Memory B cell (primary cell): ENCODE measurements at places on chromosomes 12 and 14.
A peak's percentile ranks its signal among the peaks of the same experiment; 100 is the strongest.

DNA sequence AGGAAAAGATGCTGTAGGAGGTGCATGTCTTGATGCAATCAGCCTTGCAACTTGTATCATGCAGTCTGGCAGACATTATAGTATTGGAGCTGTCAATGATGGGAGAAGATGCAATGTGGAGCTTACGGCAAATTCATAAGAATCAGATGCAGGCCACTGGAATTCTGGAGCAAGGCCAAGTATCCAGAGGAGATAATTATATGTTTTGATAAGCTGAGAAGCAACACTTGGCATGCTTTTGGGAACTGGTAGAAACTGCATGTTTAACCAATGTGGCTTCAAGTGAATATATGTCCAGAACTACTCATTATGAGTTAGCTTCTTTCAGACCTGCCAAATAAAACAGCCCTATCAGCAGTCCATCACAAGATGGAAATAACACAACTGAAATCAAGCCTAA is 249.1 kb upstream of the PPFIA2 start:
- H3K4me3 ChIP-seq, result no peak overlapping the region
- no peak overlapping the region for H3K27ac ChIP-seq
- no peaks in the 10 kb centered on the region for H3K4me1 ChIP-seq
- H3K27me3 ChIP-seq, result no peaks in the 10 kb centered on the region

- no peaks in the 10 kb centered on the region for H3K36me3 ChIP-seq
- no peaks in the 10 kb centered on the region for H3K4me1 ChIP-seq
- H3K27me3 ChIP-seq, result peaks cover 4% of the 10 kb centered on the region
- no peak for DNase-seq
Measured at GRCh38 chr14:78588906-78589305, 418.7 kb downstream of the NRXN3 start.

- no peak overlapping the region for H3K27ac ChIP-seq
- no peaks in the 10 kb centered on the region for H3K27me3 ChIP-seq
- no peak overlapping the region for H3K4me3 ChIP-seq
- no peak for DNase-seq
- H3K4me1 ChIP-seq, result peaks cover 28% of the 10 kb centered on the region
Measured at GRCh38 chr14:72559202-72559601, 334.7 kb downstream of the DPF3 start.

DNA sequence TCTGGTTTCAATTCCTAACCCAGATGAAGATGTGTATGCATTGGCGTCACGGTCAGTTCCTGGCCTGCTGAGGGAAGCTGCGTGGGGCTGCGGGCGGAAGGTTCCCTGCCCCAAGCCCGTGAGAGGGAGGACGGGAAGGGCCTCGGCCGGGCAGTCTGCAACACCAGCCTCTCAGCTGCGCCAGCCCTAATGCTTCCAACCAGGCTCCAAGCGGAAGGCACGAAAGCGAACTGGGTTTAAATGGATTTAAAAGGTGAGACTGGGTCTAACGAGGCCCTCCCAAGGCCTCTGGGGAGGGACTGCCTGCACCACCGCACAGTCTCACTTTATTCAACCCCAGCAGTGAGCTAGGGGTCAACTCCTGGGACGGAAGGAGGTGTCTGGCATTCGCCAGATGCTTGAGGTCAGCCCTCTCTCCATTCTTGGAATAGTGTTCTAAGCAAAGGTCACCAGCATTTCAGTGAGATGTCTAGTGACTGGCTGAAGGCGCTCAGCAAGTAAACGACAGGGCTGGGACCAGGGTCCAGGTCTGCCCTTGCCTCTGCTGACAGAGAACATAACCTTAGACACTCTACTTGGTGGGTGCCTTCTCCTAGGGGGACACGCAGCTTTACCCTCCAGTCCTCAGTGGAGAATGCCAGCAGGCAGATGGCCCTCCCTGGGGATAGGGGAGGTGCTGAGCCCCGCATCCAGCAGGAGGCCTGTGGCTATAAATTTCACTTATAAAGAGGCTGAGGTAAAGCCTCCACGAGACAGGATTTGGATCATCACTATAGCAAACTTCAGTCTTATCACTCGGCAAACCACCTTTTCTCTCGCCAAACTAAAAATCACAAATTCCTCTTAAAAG is 92.2 kb downstream of the PIWIL1 start:
- H3K36me3 ChIP-seq, result no peaks in the 10 kb centered on the region
- no peaks in the 10 kb centered on the region for H3K4me1 ChIP-seq
- H3K27me3 ChIP-seq, result no peaks in the 10 kb centered on the region
- no peak overlapping the region for H3K4me3 ChIP-seq

- H3K4me1 ChIP-seq, result peaks cover 34% of the 10 kb centered on the region
- H3K4me3 ChIP-seq, result peak overlapping the region; percentile 29
- no peak overlapping the region for H3K27ac ChIP-seq
- DNase-seq, result no peak
- no peaks in the 10 kb centered on the region for H3K36me3 ChIP-seq
Measured at GRCh38 chr12:132506328-132507160, 16.6 kb downstream of the FBRSL1 start.

- no peaks in the 10 kb centered on the region for H3K36me3 ChIP-seq
- H3K4me1 ChIP-seq, result no peaks in the 10 kb centered on the region
- H3K27ac ChIP-seq, result no peak overlapping the region
Measured at GRCh38 chr14:33709711-33710110, 241.2 kb downstream of the EGLN3 start.

- no peaks in the 10 kb centered on the region for H3K36me3 ChIP-seq
- peaks cover 4% of the 10 kb centered on the region for H3K27me3 ChIP-seq
- no peak overlapping the region for H3K4me3 ChIP-seq
- no peaks in the 10 kb centered on the region for H3K4me1 ChIP-seq
- H3K27ac ChIP-seq, result no peak overlapping the region
Measured at GRCh38 chr12:104877103-104877705, 80.9 kb downstream of the SLC41A2 start.

- H3K4me3 ChIP-seq, result no peak overlapping the region
- H3K27ac ChIP-seq, result no peak overlapping the region
- H3K27me3 ChIP-seq, result no peaks in the 10 kb centered on the region
- H3K4me1 ChIP-seq, result no peaks in the 10 kb centered on the region
- H3K36me3 ChIP-seq, result peaks cover 9% of the 10 kb centered on the region
Measured at GRCh38 chr12:31440586-31440985, 114.6 kb upstream of the SINHCAF start.

- H3K27me3 ChIP-seq, result no peaks in the 10 kb centered on the region
- H3K36me3 ChIP-seq, result no peaks in the 10 kb centered on the region
- H3K4me1 ChIP-seq, result peaks cover 20% of the 10 kb centered on the region
- H3K27ac ChIP-seq, result no peak overlapping the region
- no peak overlapping the region for H3K4me3 ChIP-seq
- DNase-seq, result no peak
Measured at GRCh38 chr12:101855976-101856375, 21.4 kb upstream of the DRAM1 start.
